Skeletal muscle tissue (tissue), 5 donors: ENCODE measurements at places on chromosomes 7 and 10. TPM values are rescaled to one million over a fixed set of nuclear protein-coding genes. Genes with fewer than 3 reads are reported as not detected.

NET1 gene
- total RNA-seq: 79.3 TPM

GSAP gene
- total RNA-seq: 6.8 TPM

SYPL1 gene
- 53.2 TPM for total RNA-seq

TRIM73 gene
- 2.6 TPM for total RNA-seq

CPA4 gene
- total RNA-seq: 2.1 TPM

HECTD2 gene
- total RNA-seq: 14.6 TPM

ZNF783 gene
- total RNA-seq: 8.9 TPM

H2BK1 gene
- total RNA-seq: not detected

CACNA2D1 gene
- total RNA-seq: 116 TPM

MYL7 gene
- total RNA-seq: 21.4 TPM

TMEM184A gene
- not detected for total RNA-seq

ZNF467 gene
- 2.1 TPM for total RNA-seq

STEAP1 gene
- total RNA-seq: 5.7 TPM

CCDC136 gene
- 4.7 TPM for total RNA-seq

ZNF736 gene
- 20.4 TPM for total RNA-seq

SH2D4B gene
- under 0.01 TPM for total RNA-seq

MRPL32 gene
- 41.2 TPM for total RNA-seq

CDNF gene
- 1.0 TPM for total RNA-seq

GIMAP5 gene
- total RNA-seq: 21.4 TPM
